GM13976 (cell line): ENCODE measurements at places on chromosomes 16 and 17.
A peak's percentile ranks its signal among the peaks of the same experiment; 100 is the strongest.

GRCh38 chr17:71338396-71338795, 782.4 kb upstream of the SOX9 start:
- no peak for DNase-seq

GRCh38 chr17:63445571-63445953, 544 bp downstream of the CYB561 start:
- peak; percentile 73 for DNase-seq

- DNase-seq: no peak
These were observed 21.5 kb downstream of the CFAP20 start for GRCh38 chr16:58107709-58108108.

DNA sequence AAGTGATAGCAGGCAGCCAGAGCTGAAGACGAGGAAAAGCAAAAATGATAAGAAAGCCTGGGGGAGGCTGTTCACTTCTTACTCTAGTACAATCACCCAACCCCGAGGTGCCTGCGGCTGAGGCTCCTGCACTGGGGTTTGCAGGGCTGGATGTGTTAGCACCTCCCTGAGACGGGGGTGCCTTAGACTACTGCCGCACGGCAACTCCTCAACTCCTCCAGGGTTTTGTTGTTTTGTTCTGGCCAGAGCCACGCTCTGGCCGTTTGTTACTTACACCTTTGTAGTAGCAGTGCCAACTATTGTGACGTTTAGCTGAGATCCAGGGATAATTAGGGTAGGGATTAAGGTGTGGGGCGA, 51.5 kb downstream of the LDHD start:
- no peak for DNase-seq

DNA sequence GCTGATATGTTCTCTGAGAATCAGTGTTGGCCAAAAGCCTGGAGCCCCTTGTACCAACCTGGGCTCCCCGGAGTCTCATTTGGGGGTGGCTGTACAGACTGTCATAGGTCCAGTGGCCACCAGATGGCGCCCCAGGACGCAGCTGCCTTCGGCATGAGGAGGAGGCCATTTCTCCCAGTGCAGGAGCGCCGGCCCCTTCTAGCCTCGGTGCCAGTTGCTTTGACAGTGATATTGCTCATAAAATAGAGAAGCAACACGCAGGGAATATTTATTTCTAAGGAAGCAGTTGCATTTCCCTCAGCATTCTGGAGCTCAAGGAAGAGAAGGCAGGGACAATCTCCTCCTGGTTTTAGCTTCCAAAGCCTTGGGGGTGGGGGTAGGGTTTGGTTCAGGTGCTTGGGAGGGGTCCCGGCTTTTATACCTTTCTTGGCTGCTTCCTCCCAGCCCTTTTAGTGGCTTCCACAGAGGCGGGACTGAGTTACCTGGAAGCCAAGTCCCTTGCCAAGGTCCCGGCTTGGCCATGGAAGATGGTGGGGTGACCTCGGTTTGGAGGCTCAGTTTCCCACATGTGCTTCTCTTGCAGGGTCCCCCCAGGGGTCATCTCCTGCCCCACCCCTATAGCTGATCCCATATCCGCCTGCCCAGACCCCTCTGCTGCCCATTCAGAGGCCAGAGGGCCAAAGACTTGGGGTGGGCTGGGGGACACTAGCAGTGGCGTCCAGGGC, 117.8 kb upstream of the CDC42EP4 start:
- DNase-seq: peak; percentile 92

DNA sequence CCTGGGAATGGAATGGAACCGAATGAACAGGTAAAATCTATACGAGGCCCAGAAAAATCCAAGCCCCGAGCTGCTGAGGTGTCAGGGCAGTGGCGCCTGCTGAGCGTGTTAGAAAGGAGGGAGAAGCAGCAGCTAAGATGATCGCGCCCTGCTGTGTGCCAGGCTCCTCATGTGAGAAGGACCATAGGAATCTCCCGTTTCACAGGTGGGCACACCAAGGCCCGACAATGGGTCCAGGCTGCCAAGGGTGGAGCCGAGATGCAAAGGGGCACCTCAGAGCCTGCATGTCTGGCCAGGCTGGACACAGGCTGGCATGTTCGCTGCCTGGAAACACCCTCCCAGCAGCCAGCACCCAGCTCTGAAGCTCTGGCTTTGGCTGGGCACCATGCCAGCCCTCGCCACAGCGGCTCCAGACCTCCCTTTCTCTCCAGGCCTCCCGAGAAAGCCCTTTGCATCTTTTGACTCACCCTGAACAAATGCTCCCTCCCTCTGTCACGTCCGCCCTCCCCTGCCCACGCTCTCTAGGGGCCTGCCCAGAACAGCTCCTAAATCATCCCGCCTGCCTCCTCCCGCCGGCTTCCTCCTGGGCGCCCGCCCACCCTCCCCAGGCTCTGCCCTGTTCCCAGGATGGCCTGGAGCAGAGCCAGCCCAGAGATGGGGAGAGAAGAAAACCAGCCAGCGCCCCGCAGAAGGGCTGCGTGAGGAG, 217.8 kb upstream of the GSE1 start:
- DNase-seq: peak; percentile 81

- no peak for DNase-seq
These were observed 553.2 kb downstream of the MAF start for GRCh38 chr16:79047337-79047736.

DNA sequence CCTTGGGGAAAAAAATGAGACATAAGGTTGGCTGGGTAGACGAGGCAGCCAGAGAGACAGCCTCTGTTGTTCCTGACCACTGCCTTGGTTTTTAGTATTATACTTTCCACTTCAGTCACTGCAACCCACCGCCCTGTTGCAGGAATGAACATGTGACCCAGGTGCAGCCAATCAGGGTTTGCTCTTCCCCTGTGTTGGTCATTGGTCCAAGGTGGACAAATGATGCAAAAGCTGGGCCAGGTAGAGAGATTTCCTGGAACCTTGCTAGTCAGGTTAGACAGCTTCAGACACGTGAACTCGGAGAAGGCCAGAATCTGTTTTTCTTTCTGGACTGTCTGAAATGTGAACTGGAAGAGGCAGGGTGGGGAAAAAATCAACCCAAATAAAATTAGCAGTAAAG, 452.4 kb upstream of the RBFOX1 start:
- DNase-seq: no peak

DNA sequence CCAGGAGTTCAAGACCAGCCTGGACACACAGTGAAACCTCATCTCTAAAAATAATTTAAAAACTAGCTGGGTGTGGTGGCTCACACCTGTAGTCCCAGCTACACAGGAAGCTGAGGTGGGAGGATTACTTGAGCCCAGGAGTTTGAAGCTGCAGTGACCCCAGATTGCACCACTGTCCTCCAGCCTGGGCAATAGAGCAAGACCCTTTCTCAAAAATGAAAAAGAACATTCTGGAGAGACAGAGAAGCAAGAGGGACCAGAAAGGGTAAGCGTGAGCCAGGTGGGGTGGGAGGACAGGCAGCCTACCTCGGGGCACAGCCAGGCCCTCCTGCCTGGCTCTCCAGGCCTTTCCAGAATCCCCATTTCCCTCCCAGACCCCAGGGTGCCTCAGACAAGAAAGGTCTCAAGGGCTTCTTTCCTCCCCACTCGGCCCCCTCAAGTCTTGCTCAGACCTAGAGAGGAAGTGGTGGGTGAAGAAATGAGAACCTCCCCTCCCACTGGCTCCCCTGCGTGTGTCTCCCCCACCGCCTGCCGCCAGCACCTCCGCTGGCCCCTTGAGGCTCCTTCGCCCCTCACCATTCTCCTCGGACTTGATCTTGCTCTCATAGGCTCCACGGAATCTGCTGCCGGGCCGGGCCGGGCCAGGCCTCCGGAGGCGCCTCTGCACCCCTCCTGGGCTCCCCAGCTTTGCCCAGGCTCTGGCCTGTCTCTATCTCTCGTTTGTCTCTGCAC, 503 bp downstream of the C16orf54 start:
- DNase-seq: peak; percentile 83

GRCh38 chr17:72403713-72404209, 282.9 kb downstream of the SOX9 start:
- no peak for DNase-seq

DNA sequence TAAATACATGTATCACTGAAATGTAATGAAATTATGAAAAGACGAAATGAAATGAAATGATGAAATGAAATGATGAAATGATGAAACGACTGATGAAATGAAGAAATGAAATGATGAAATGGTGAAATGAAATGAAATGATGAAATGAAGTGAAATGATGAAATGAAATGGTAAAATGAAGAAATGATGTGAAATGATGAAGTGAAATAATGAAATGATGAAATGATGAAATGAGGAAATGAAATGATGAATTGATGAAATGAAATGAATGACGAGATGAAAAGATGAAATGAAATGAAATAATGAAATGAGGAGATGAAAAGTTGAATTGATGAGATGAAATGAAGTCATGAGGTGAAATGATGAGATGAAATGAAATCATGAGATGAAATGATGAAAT, 594.7 kb downstream of the TP53TG3F start:
- DNase-seq: no peak

- DNase-seq: no peak
These were observed 176.3 kb downstream of the VPS53 start for GRCh38 chr17:538181-538973.

DNA sequence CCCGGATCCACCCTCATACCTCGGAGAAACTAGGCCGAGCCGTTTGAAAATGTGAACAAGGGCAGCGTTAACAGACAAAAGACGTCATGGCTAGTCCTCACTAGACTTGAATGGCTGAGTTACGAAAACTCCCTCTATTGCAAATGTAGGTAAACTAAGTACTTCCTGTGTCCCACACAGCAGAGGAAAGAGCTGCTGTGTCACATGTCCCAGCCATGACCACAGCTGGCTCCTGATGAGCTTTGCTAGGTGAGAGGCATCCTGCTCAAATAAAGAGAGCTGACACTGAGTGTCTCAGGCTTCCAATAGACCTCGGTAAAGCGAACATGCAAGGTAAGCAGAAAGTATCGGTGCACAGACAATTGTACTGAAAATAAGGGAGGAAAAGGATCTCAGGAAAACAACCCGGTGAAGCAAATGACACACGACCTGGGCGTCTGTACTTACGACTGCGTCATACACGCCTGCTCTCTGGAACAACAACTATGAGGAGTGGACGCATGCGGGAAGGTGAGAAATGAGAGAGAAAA, 26.0 kb downstream of the TMEM204 start:
- DNase-seq: no peak

DNA sequence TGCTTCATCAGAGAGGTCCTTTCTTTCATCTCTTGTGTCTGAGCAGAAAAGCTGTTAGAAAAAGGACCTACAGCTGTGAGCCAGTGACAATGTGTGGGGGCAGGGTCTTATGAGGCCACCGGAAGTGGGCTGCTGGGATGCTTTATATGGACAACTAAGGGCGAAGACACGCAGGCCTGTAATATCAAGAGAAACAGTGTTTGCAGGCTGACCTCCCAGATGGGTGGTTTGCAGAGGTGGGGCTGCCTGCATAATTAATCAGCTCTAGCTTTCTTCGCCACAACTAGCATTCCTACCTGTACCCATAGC, 30.4 kb upstream of the SALL1 start:
- DNase-seq: no peak

DNA sequence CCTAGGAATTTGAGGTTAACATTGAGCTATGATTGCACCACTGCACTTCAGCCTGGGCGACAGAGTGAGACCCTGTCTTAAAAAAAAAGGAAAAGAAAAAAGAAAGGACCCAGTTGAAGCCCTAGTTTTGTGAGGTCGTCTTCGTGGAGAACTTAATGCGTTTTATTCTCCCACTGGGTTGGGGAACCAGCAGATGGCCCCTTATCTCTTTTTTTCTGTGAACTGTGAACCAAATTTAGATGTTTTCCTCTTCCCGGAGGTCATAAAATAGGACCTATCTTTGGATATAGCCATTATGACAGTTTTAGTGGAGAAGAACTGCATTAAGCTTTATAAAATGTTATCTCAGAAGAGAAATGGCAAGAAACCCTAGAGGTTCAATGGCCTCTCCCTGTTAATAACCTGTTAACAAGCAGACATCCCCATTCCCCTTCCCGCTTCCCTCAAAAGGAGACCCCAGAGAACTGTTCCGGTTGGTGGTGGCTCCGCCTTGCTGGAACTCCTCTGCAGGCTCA, 23.5 kb downstream of the KIAA0513 start:
- DNase-seq: no peak

DNA sequence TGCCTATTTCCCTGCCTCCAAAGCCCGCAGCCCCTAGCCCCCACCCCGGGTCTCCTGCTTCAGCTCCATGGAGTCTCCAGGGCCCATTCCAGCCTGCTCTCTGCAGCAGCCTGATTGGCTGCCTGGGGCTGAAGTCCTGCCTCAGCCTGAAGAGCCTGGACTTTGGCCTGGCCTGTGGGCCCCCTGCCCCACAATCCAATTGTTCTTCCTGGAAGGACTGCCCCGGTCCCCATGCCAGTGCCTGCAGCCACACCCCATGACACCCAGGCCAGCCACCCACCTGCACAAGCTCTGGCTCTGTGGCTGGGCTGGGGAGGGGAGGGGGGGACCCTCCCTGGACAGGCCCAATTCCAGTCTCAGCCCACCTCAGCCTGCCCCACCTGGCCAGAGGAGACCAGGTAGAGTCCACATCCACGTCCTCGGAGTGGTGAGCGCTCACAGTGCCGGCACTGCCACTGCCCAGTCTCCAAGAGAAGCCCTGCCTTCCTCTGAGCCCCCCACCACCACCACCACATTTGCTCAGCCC, 12.3 kb downstream of the ENPP7 start:
- no peak for DNase-seq

GRCh38 chr17:65017207-65017774, 39.2 kb downstream of the GNA13 start:
- no peak for DNase-seq

GRCh38 chr16:73049091-73049490, 1.2 kb upstream of the ZFHX3 start:
- DNase-seq: no peak

DNA sequence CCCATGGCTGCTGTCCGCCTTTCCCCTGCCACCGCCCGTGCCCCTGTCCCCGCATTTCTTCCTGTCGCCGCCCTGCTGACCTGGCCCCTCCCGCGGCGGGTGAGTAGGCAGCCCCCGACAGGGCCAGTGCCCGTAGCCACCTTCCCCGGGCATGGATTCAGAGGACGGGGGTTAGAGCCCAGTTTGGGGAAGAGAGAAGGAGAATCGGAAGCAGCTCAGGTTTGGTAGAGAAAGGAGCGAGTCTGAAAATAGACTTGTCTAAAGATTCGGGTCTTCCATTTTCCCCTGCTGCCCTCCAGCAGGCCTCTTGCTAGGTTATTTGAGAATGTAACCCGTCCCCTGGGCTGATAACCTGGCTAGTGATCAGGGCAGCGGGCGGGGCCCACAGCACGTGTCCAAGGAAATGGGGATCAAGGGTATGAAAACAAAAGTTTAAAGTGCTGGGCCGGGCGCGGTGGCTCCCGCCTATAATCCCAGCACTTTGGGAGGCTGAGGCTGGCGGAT, 7.9 kb upstream of the CLDN9 start:
- DNase-seq: no peak

DNA sequence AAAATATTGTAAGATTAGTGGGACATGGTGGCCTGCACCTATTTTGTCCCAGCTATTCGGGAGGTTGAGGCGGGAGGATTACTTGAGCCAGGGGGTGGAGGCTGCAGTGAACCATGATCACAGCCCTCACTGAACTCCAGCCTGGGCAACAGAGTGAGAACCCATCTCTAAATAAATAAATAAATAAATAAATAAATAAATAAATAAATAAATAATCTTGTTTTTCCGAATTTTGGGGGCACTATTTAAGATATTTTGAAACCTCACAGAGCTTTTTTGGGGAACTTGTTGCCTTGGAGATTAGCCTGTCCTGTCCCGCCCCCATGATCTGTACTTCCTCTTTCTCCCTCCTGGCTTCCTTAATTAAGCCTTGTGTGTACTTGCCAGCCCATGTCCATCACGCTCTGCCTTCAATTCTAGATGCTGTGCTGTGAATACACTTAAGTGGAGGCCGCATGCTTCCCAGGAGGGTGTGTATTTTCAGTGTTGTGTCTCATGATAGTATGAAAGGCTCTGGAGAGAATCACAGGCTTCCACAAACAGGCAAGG, 4.4 kb downstream of the LGALS9 start:
- DNase-seq: peak; percentile 64

GRCh38 chr16:67349172-67349571, 22.6 kb downstream of the LRRC36 start:
- no peak for DNase-seq
